ENCODE measurements at places on chromosomes 4 and X.

DNA sequence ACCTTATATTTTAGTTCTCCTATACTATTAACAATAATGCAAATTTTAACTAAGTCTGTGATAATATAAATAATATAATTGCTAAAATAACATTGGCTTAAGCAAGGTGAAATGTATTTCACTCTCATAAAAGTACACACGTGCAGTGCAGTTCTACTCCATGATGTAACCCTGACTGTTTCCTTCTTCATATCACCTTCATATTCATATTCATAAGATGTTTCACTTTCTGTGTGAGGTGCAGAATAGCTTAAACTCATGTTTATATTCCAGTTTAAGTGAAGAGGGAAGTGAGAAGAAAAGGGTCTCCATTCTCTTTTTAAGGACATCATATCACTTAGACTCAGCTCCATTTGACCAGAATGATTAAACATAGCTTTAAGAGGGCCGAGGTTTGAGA is 1810.0 kb upstream of the PCDH10 start:
- no peak for DNase-seq

DNA sequence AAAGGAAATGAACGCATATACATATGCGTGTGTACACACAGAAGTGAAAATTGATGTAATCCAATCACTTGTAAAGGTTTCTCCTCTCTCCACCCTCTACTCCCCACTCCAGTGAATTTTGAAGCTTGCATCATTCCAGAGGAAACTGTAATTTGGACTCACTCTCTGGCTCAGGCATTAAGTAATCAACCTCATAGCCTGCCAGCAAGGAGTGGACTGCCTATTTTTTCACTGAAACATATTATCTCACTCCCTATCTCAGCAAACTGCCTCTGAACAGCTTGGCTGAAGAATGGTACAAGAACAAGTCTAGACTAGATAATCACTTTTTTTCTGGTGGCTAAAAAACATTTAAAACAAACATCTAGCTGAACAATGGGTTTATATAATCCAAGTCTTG is 124.2 kb downstream of the C4orf51 start:
- DNase-seq = no peak

DNA sequence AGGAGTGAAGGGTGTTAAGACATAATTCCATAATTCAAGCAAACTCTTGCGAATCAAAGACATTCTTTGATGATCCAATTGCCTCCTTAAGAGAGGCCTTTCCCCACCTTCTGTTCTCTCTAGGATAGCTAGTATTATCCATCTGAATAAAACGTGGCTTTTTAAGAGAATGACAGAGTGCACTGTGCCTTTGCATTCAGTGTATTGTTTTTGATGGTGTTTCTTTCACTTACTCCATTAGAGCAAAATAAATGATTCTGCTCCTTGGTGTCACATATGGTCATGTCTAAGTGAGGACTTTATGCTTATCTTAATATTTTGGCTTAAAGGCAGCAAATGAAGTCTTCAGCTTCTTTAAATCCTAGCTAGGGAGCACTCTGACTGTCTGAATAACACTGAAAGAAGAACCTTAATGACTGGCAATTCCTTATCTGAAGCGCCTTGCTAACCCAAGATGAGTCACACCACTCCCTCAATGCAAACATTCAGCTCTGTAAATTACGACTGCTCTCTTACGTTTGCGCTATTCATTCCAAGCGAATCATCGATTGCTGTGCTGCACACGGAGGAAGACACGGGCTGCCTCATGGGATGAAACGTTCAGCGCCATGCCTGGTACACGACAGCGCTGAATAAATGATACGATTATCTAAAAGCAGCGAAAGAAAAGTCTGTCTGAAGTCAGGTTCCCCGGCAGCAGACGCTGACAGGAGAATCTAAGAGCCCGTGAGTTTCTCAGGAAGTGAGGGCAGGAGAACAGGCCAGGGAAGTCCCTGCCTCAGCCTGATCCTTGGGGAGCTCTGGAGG is 35.1 kb upstream of the GEMIN8 start:
- DNase-seq = no peak

DNA sequence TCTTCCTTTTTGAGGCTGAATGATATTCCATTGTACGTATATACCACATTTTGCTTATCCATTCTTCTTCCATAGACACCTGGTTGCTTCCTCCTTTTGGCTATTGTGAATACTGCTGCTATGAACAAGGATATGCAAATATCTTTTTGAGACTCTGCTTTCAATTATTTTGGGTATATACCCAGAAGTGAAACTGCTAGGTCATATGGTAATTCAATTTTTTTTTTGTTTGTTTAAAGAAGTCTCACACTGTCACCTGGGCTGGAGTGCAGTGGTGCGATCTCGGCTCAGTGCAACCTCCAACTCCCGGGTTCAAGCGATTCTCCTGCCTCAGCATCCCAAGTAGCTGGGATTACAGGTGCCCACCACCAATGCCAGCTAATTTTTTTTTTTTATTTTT is 75.3 kb downstream of the METTL14 start:
- DNase-seq = no peak

GRCh38 chrX:6693051-6693450 is 158.1 kb upstream of the VCX3A start:
- DNase-seq = no peak

- no peak for DNase-seq
Measured at GRCh38 chr4:27717431-27717755, 856.8 kb downstream of the STIM2 start.

DNA sequence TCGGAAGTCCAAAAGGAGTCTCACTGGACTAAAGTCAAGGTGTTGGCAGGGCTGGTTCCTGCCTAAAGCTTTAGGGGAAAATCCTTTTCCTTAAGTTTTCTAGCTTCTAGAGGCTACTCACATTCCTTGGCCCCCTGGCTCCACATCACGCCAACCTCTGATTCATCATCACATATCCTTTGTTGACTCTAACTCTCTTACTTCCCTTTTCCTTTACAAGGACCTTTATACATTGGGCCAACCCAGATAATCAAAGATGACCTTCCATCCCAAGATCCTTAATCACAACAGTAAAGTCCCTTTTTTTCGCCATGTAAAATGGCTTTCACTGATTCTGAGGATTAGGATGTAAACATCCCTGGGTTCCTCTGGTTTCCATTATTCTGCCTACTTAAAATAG is 146.4 kb upstream of the DCAF8L1 start:
- no peak for DNase-seq

GRCh38 chrX:37476571-37477170 is 94.8 kb upstream of the LANCL3 start:
- DNase-seq = no peak

- no peak for DNase-seq
Measured at GRCh38 chr4:101328063-101328602, 19.2 kb downstream of the PPP3CA start.

Data from stimulated activated naive CD4-positive, alpha-beta T cell treated with Interleukin-2 at 50 U/mL for 16 hours (primary cell).